ENCODE measurements at places on chromosomes 5 and 9.

DNA sequence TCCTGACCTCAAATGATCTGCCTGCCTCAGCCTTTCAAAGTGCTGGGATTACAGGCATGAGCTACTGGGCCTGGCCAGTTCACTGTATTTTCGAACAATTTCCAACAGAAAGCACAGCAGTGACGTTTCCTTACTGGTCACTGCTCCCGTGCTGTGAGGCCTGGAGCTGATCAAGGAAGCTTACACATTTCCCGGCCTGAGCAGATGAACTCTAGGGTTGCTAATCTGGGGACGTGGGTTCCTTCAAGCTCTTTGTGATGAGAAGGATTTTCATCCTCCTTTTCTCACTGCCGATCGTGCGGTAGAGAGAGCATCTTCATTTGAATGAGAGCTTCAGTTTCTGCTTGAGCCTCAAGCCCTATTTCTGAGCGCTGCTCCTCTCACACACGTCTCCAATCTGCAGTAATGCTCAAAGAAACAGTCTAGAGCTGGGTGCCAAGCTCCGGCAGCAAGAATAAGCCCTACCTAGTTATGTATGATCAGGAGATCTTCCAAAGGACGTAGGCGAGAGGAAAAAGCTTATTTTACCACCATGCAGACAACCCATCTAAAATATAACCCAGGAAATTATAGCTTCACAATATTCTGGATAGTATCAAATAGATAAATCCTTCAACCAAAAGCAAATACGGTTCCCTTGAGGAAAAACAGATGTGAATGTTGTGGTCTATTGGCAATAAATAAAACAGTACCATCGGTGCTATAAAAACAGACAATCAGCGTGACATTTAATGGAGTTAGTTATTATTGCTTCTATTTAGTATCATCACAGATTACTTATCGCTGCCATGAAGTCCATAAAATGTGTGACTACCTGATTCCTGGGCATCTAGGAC lies 7.3 kb upstream of the SPATA24 start:
- H3K36me3 ChIP-seq = no peaks in the 10 kb centered on the region
- no peaks in the 10 kb centered on the region for H3K4me1 ChIP-seq
- no peak overlapping the region for H3K4me3 ChIP-seq

DNA sequence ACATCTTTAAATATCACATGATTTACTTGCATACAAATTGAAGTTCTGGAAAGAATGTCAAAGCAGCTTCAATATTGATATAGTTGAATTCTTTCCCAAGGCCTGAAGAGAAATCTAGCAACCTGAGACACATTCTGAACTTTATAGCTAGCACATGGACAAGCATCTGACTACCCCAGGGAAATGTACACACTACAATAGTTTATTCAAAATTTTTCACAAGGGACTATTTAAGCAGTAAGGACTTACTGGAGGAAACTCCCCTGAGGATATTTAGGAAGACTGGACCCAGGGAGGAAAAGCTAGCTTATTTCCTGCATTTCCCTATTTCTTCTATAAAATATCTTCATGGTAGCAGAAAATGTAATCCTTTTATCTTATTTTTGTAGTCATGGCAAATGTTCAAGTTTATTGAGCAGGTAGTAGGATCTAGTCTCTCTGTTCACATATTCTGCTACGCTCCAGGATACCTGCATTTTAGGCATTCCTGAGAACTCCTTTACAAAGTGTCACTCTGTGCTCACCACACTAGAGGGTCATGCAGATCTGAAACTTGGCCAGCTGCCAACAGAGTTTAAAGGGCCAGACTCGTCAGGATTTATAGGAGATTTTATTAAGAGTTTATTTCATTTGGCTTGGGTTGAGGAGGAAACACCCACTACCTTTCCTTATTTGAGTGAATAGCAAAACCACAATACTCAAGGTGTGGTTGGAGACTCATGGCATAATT lies 348.4 kb upstream of the FTMT start:
- no peaks in the 10 kb centered on the region for H3K27me3 ChIP-seq
- H3K27ac ChIP-seq = no peak overlapping the region
- H3K4me1 ChIP-seq = no peaks in the 10 kb centered on the region
- no peak overlapping the region for H3K4me3 ChIP-seq
- DNase-seq = peak; percentile 22

- H3K27me3 ChIP-seq = no peaks in the 10 kb centered on the region
- H3K36me3 ChIP-seq = no peaks in the 10 kb centered on the region
- no peak overlapping the region for H3K27ac ChIP-seq
- DNase-seq = no peak
- no peak overlapping the region for H3K4me3 ChIP-seq
- H3K4me1 ChIP-seq = no peaks in the 10 kb centered on the region
Measured at GRCh38 chr5:161414896-161415295, 131.6 kb downstream of the GABRB2 start.

DNA sequence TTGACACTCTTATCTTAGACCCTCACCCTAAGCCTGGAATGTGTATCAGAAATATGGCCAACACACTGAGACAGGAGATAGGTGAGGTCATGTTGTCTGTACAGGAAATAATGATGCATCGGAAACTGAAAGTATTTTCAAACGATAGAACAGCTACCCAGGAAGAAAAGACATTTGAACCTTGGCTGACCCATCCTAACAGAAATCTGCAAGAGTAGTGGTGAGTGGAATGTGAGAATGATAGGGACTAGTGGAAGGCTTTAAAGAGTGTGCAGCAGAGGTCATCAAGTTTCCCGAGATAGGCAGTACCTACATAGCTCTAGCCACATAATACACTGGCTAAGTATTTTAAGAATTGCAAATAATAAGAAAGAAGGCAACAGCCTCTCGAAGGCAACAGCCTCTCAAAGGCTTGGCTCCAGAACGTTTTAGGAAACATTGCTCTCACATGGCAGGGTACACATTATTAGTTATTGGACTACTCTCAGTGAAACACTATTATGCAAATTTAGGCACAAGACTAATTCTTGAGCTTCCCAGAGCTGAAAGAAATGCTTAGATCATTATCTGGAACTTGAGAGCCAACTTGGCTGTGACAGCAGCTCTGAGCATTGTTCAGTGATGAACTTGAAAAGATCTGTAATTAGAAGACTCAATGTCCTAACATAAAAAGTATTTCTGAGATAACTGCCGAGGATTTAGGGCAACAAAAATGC lies 133.1 kb upstream of the FBXL7 start:
- no peak overlapping the region for H3K4me3 ChIP-seq
- H3K4me1 ChIP-seq = no peaks in the 10 kb centered on the region
- no peak overlapping the region for H3K27ac ChIP-seq
- no peaks in the 10 kb centered on the region for H3K36me3 ChIP-seq

GRCh38 chr5:63555874-63556273 lies 406.4 kb downstream of the HTR1A start:
- no peak overlapping the region for H3K27ac ChIP-seq
- no peak for DNase-seq
- no peaks in the 10 kb centered on the region for H3K36me3 ChIP-seq
- no peaks in the 10 kb centered on the region for H3K4me1 ChIP-seq
